ENCODE measurements at places on chromosomes 3 and 15.

GRCh38 chr3:124764746-124765145, 34.5 kb downstream of the UMPS start:
- no peak for DNase-seq

DNA sequence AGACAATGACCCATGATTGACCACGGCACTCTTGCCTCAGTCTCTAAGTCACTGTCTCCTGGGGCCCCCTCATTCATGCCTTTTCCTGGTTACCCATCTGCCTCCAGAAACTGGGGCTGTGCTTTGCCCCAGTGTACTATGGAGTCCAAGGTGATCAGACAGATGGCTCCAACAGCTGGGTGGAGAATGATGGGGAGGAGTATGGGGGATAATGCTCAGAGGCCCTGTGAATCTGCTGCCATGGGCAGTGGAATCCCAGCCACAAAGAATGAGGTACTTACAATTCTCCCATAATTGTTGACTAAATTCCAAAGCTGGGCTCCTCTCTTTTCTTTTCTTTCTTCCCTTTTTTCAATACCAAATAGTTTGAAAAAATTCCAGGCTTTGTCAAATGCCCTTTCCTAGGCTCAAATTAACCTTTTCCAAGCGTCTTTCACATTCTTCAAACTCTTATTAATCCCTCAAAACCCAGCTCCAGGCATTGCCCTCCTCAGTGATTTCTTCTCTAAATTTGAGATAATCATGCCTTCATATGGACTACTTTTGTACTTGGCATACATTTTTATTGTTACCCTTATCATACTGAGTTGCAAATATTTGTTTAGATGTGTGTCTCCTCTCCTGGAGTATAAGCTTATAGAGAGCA, 148.5 kb upstream of the ICE2 start:
- DNase-seq, result no peak

GRCh38 chr3:144424606-144425005, 453.0 kb downstream of the DIPK2A start:
- no peak for DNase-seq

DNA sequence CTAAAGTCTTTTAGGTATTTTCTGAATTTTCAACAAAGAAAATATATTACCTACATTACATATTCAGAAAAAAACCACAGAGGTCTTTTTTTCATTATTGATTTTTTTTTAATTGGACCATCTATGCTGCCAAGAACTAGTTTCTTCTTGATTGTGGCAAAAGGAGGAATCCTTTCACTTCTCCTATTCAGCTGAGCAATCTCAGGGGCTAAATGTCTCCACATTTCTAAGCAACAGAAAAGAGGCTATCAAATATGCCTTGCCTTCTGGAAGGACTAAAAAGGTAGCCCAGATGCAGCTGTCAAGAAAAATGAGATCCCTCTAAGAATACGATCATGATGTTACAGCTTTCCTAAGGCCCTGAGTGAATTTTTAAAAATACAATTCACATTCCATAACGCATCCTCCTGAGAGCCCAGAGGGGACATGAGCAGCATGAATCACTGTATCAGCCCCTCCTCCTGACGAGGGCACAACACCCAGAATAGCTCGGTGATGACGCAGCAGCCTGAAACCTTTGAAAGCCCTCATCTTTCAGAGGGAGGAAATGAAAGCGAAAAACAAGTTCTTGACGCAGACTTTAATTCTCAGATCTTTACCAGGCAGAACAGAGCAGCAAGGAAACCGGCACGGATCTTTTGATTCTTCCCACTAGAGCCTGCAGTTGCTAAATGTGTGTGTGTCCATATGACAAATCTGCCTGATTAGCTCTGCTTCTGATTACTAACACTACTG, 24.6 kb downstream of the RUBCN start:
- peak; percentile 27 for DNase-seq

- no peak for DNase-seq
Measured at GRCh38 chr3:38952721-38953120, 99.0 kb downstream of the SCN11A start.

DNA sequence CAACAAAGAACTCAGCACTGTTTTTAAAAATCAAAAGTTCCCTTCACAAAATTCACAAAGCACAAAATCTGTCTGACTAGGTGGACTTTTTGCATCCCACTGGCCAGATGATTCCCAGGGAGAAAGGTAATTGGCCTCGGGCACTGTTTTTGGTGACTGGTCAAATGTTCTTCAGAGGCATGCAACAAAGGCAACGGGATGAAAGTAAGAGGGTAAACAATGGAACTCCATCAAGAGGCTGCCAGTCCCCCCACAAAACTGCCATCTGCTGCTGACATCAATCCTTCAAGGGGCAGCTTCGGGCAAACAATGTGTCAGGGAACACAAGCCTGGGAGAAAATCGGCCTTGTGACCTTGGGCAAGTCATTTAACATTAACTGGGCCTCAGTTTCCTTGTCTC, 3.3 kb downstream of the SRGAP3 start:
- no peak for DNase-seq

DNA sequence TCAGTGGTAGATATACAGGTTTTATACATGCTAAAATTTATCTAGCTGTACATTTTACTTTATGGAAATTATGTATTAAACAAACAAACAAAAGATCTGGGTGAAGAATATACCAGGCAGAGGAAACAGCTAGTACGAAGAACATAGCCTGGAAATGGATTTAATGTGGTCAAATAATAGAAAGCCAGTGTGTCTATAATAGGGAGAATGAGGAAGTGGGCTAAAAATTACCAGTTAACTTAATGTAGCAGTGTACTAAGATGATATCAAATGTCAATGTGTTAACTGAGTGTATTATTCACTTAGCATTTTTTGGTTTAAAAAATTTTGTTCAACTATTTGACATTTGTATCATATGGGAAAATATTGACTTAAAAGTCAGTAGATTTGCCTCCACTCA, 22.8 kb upstream of the SLC15A2 start:
- DNase-seq, result no peak

DNA sequence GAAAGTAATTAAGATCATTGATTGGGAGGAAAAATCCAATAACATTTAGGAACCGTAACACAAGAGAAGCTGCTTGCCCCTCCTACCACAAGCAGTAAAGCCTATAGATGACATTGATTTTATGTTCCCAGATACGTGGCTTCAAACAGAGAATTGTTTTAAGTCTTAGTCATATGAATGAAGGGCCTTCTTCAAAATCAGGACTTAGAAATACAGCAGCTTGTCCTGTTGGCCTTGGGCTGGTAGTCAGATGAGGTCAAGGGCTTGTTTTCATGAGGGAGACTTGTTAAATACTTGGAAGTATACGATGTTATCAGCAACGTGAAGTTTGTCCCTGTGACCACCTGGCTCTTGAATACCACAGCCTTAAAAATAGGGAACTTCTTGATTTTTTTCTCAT, 114.4 kb downstream of the VGLL4 start:
- DNase-seq, result no peak

DNA sequence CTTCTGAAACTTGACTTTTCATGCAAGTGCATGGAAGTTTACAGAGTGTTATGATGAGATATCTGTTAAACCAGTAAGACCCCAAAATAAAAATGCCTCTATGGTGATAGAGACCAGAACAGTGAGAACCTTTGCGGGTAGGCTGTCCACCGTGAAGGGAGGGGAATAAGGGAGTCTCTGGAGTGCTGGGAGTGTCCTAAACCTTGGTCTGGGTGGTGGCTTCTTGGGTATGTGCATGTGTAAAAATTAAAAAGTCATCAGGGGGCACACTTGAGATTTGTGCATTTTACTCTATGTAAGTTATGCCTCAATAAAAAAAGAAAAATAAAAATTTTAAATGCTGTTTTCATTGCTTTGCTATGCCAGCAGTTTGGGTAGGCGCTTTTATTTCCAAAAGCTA, 38.2 kb upstream of the BNC1 start:
- DNase-seq, result no peak

- DNase-seq, result no peak
Measured at GRCh38 chr3:46849686-46850467, 13.4 kb downstream of the MYL3 start.

DNA sequence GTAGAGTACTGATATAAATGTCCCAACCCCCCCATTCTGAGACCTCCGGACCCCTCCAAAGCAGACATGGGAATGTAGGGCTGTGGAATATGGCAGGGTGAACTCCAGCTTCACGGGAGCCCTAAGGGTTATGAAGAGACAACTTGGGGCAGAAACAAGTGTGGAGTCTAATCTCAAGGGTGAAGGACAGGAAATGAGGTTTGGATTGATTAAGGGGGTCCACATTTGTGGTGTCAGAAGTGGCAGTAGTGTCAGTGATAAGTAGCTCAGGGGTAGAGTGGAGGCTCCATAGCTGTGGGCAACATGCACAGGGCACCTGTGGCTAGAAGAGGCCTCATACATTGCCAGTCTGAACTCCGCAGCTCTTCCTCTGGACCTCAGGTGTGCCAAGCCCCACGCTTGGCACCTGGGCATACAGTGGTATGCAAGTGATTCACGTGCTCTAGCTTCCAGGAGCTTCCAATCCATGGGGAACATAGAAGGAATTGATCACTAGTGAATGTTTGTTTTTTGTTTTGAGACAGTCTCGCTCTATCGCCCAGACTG, 4.1 kb upstream of the P4HTM start:
- DNase-seq, result no peak

DNA sequence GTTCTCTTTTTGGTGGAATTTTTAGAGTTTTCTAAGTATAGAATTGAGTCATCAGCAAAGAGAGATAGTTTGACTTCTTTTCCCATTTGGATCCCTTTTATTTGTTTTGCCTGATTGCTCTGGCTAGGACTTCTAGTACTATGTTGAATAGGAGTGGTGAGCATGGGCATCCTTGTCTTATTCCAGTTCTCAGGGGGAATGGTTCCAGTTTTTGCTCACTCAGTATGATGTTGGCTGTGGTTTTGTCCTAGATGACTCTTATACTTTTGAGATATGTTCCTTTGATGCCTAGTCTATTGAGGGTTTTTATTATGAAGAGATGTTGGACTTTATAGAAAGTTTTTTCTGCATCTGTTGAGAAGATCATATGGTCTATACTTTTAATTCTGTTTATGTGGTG, 72.5 kb downstream of the TNFAIP8L3 start:
- DNase-seq, result no peak

DNA sequence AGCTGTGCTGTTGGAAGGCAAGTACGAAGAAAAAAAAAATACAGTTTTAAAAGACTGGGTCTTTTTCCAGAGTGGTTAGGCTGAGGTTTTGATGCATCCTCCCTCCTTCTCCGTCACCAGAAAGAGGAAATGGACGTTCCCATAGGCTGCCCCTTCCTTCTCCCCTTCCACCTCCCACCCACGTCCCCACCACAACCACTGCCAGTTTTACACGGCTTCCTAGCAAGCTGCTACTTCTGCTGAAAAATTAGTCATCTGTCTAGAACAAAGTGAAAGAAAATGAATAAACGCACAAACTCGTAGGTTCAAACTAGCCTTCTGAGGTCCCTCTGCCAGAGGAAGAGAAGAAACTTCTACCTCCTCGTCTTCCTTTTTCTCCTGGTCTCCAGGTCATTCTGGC, 71.6 kb upstream of the RPL35A start:
- no peak for DNase-seq

DNA sequence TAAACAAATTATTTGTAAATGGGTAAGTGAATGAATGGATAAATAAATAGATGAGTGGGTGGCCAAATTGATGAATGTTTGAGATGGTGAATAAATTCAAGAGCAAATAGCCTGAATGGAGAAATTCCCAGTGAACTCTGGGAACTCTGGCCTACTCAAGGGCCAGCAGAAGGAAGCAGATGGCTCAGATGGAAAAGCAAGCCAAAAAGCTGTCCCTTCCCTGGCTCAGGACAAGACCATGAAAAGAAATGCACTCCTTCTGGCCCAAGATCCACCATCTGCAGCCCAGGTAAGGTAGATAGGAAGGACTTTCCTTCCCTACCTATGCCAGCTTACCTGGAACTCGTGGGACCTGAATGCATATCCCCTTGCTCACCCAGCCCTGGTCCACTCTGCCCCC, 37.6 kb upstream of the CLDN18 start:
- no peak for DNase-seq

GRCh38 chr3:122794779-122795673, at the start of gene SLC49A4:
Gene SLC49A4 (plus strand): TSS chr3:122795069. CDS start chr3:122795193, 124 bp downstream.
- DNase-seq, result peak; percentile 87

Measured in neuronal stem cell (in vitro differentiated cells).